AG04450 (cell line): ENCODE measurements at places on chromosomes 3 and 15. TPM values are rescaled to one million over a fixed set of nuclear protein-coding genes. Genes with fewer than 3 reads are reported as not detected.

Gene CRYGS
- polyA plus RNA-seq = 1.6 and 2.0 TPM in 2 replicates

Gene TGFBR2
- 155 and 158 TPM in 2 replicates for polyA plus RNA-seq

Gene SLC22A13
- 0.15 and 0.19 TPM in 2 replicates for polyA plus RNA-seq

DNA sequence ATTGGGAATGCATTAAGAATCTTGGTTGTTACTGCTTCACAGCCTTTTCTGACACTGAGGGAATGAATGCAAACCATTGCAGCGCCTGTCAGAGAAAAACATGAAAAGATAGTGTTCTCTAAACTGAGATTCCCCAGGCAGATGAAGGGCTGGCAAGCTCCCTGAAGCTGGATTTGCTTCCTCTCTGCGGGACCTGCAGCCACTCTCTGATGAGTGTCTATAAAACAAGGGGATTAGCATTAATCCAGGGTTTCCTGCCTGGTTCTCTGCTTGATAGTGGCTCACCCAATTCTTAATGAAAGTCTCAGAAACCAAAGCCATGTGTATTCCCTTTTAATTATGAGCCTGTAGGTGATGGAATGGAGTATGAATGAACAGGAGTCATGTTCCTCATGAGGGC, 344.3 kb upstream of the UMPS start:
- DNase-seq = no peak

DNA sequence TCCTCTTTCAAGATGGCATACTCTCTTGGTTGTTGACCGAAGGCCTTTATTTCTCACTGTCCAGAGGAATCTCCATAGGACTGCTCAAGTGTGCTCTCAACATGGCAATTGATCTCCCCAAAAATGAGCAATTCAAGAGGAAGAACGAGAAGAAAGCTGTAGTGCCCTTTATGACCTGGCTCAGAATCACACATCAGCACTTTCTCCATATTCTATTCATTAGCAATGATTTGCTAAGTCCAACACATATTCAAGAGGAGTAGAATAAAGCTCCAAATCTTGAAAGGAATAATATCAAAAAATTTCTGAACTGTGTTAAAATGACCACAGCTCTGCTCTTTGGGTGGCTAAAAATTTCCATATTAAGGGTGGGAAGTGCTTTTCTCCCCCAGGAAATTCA, 151.6 kb upstream of the SYNPR start:
- DNase-seq = no peak

- no peak for DNase-seq
Observed at GRCh38 chr3:24499991-24500390, 5.3 kb upstream of the THRB start.

DNA sequence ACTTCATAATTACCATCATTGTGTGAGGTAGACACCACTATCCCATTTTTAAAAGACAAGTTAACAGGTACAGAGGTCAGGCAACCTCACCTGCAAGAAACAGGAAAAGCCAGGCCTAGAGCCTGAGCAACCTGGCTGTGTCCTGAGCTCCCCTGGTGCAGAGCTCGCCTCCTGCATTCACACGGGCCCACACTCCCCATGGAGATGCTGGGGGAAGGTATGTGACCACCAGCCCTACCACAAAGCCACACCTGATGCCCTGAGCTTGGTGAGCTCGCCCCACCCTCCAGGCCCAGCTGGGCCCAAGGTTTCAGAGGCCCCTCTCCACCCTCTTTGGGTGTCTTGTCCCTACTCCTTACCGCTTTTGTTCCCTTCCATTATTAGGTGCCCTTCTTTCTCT, 1.2 kb upstream of the EFCAB12 start:
- no peak for DNase-seq

GRCh38 chr3:167520266-167521005, 46.6 kb upstream of the SERPINI2 start:
- no peak for DNase-seq

GRCh38 chr3:32392536-32393302, 1.1 kb downstream of the CMTM7 start:
- DNase-seq = no peak

GRCh38 chr3:129441782-129442181, 1.8 kb downstream of the IFT122 start:
- DNase-seq = no peak

DNA sequence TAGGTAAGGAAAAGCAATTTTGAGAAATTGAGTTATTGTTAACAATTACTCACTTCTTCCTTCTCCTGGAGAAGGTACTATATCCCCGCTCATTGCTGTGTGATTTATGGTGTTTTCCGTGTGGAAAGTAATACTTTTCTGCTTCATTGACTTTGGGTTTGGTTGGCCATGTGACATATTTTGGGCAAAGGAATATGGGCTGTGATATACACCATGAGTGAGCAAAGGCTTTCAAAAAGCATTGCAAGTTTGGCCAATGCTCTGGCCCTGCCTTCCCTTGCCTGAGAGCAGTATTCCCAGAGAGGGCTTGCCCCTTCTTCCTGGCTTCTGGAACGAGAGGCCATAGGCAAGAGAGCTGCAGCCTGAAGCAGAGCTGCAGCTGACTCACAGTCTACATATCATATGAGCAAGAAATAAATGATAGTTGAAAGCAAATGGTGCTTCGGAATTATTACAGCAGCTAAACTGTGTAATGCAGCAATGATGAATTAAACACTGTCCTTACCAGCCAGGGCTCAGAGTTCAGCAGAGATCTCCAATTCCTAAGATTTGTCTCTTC, 216.8 kb upstream of the CD96 start:
- no peak for DNase-seq

DNA sequence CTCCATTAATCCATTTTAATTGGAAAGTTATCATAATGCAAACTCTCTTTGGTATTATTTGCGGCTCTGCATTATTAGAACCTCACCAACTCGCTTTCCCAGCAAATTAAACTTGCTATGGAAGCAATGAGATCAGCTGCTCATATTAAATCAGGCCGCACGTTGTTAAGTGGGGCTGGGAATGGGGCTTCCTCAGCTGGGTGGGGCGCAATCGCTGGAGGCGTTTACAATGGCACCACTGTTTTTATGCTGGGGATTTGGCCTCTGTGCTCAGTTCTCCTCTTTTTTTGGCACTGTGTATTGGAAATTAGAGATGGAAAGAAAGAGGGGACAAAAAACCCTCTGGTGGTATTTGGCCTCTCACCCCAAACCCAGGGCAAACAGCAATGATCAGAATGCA, 72.2 kb downstream of the RPLP1 start:
- no peak for DNase-seq

DNA sequence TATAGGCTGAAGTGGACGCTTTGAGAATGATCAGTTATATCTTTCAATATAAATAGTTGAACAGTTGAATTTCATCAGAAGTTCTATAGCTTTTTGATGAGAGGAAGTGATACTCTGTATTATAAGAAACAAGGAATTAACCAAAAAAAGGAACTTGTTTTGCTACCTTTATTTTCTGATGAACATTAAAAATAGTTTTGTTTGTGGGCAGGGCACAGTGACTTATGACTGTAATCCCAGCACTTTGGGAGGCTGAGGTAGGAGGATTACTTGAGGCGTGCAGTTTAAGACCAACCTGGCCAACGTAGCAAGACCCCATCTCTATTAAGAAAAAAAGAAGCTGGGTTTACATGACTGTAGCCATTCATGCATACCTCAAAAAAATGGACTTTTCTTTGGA, 16.7 kb downstream of the BLOC1S6 start:
- no peak for DNase-seq

- no peak for DNase-seq
Observed at GRCh38 chr3:30643763-30644462, 37.5 kb downstream of the TGFBR2 start.
